ENCODE measurements at places on chromosomes 13 and 19.

DNA sequence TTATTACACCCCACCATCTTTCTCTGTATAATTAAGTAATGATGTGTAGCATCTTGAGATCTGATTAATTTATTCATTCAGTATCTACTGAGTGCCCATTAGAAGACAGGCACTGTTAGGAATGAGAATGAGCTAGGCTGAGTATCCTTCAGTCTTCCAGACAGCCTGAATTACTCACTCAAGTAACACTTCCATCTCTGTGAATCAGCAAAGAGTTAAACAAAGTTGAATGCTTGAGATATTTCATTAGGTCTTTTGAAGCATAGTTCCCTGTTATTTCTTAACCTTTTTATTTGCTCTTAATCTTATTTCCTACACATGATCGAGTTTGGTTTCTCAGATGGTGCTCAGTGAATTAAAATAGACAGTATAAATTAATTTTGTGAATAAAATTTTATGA lies 413.7 kb downstream of the DCT start:
- no peak for DNase-seq

- no peak for DNase-seq
These were observed 191.5 kb upstream of the IPO5 start for GRCh38 chr13:97761796-97762540.

DNA sequence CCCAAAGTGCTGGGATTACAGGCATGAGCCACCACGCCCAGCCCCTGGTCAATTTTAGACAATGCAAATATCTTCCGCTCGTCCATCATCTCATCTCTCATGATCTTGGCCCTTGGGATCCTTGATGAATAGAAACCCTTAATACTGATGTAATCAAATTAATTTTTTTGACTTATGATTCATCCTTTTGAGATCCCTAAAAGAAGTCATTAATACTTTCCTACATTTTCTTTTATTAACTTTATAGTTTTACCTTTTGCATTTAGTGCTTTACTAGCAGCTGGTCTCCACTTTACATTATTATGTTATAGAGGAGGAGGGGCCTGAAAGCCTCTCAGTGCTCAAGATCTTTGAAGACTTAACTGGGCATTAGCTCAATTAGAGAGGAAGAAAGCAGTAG lies 7.7 kb upstream of the KASH5 start:
- DNase-seq, result no peak

DNA sequence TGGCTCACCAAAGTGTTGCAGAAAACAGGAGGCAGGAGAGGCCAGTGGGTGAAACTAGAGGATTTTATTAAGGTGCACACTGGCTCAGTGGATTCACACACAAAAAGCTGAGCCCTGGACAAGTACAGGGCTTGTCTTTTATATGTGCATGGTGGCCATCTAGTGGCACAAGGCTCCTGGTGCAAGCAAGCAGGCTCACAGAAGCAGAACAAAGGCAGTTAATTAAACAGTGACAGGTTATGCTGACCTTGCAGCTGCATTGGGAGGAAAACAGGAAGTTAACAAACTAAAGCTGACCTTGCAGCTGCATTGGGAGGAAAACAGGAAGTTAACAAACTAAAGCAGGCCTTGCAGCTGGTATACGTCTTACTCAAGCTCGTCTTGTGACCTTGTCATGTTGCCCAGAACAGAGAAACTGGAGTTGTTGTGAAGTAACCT lies 65.3 kb upstream of the ZNF681 start:
- peak; percentile 4 for DNase-seq

DNA sequence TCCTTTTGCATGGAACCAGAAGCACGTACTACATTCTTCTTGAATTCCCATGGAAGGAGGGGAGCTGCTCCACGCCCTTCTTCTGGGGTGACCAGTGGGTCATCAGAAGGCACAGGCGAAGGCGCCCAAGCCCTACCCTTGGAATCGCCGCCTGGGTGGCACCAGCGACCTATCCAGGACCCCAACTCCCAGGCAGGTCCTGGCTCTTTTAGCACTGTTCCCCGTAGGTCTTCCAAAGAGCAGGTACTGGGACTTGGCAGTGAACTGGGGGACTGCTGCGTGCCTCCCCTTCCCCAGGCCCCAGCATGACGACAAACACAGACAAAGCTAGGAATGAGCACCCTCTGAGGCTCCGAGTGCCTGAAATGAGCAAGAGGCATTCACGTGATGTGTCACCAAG lies 45.0 kb downstream of the CEBPG start:
- DNase-seq, result no peak

- DNase-seq, result no peak
These were observed 38.7 kb upstream of the FARP1 start for GRCh38 chr13:98103942-98104880.

DNA sequence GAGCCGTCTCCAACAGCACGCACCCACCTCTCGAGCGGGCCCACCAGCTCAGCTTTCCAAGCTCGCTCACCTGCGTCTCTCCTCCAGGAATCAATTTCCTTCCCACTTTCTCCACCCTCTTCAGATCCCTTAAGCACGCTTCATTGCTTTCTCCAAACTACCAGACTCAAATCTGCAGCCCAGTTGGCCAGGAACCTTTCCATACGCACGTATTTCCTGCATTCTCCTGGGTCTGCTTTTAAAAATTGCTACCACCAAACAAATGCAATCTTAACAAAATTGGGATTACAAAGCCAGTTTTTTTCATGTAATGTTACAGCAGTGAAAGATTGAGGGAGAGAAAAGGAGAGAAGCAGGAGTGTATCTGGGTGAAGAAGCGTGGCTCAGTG lies 1.5 kb downstream of the ENOX1 start:
- DNase-seq, result no peak

DNA sequence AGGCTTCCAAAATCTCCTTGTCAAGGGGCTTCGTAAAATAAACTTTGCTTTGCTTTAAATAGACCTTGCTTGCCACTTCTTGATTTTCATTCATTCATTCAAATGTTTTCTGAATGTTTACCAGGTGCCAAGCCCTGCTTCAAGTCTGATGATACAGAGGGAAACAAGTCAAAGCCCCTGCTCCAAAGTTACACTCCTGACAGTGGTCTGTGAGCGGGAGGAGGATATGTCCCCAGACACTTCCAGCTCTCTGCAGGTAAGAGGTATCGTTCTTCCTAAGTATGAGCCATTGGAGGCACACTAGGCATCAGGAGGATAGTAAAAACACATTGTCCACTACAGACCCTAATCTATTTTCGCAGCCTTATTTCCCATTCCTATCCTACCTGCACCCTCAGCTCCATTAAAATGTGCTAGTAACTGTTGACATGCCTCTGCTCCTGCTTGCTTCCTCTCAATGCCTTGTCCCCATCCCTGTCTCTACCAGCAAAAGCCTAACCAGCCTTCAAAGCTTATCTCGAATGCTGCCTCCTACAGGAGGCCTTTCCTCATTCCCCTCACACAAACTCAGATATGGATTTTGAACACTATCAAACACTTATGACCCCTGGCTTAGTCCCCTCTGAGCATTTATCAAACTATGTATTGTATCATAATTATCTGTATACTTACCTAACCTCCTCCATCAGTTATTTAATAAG lies 6.2 kb upstream of the WBP4 start:
- DNase-seq, result no peak

DNA sequence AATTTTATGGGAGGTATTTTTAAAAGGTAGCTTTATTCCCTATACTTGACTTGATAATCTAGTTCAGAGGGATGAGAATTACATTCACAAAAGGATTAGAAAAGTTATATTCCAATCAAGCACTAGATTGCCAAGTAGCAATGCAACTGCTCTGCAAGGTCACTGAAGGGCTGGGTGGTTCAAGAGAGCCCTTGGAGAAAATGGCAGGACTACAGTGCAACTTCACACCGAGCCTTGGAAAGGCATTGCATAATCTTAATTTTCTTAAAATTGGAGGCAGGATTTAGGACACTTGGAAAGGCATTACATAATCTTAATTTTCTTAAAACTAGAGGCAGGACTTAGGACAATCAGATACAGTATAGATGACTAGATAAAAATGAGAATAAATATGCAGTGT lies 315.9 kb downstream of the DCT start:
- DNase-seq, result no peak

DNA sequence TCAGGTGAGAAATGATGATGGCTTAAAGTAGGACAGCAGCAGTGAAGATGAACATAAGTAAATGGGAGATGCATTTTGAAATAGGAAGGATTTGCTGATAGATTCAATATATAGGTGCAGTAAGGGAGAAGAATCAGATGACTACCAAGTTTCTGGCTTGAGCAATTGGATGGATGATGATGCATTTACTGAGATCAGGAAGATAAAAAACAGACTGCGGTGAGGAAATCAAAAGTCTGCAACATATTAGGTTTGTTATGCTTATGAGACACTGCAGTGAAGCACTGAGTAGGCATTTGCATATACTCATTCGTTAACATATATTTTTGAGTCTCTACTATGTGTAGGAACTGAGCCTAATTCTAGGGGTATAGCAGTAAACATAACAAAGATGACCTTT lies 184.2 kb downstream of the LACC1 start:
- peak; percentile 5 for DNase-seq

DNA sequence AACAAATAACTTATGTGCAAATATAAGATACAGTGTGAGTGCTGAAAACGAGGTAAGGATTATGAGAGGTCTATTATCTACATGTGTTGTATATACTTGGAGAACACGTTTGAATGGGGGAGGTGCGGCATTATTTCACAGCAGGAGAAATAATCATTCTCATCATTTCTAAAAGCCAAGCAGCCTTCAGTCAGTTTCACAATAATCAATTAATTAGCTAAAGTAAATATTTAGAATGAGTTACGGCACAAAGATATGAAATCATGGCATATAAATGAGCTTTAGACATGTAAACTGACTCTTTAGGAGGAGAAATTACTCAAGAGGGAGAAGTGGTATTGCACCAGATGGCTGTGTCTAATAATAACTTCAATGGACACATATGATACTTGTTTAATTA lies 366.6 kb downstream of the DNAJC15 start:
- DNase-seq, result peak; percentile 42

GRCh38 chr19:54608792-54609191 lies 15.4 kb downstream of the LILRA1 start:
- peak; percentile 72 for DNase-seq

DNA sequence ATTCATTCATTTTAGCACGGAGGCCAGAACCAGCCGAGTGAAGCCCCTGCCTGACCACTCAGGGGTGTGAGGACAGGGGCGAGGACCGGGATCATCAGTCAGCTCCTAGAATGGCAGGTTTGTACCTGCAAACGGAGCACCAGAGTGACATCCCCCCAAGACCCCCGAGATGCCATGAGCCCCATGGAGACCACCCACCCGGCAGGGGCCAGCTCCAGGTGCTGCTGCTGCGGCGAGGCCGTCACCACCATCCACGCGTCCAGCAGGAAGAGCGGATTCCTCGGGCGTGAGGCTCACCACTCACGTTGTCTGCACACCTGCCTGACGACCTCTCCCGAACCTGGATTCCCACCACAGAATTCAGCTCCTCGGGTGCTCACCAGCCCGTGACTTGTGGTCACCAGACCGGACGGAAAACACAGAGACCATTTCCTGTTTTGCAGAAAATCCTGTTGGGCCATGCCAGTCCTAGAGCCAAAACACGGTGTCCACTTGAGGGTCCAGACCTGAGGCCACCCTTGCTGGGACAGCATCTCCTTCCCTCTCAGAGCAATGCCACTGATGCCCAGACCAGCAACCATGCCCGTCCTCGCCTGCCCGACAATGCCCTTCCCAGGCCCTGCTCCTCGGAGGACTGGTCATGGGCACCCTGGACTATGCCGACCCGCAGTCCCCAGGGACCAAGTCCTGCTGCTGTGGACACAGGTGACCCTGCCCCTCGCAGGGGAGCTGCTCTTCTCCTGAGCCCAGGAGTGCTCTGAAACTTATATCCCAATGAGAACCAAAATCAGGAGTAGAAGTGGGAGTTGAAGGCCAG lies 74.2 kb downstream of the RASA3 start:
- DNase-seq, result peak; percentile 40

GRCh38 chr13:97921176-97921816 lies 32.2 kb upstream of the IPO5 start:
- no peak for DNase-seq

- no peak for DNase-seq
These were observed 457.3 kb upstream of the MIR17HG start for GRCh38 chr13:90889906-90890834.

DNA sequence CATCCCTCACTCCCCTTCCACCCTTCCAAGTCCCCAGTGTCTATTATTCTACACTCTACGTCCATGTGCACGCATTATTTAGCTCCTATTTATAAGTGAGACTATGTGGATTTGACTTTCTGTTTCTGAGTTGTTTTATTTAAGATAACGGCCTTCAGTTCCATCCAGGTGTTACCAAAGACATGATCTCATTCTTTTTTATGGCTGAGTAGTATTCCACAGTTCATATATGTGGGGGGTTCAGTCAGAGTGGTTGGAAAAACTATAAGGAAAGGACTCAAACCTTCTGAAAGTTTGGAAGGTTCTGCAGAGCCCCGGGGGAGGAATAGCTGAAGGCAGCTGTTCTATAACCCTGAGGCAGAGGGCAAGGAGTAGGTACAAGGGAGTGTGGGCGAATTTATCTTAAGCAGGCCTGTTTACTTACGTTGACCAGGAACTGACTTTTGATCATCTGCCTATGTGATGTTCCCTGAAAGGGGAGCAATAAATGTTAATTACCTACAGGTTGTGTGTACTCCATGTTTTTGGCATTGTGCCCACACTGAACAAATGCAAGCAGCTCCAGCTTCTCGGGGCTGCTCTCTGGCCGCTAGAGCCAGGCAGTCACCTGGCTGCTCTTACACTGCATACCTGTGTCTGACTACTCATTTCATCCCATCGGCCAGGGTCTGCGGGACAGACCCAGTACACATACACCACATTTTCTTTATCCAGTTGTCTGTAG lies 13.5 kb upstream of the ADGRE1 start:
- DNase-seq, result no peak

GRCh38 chr13:73521290-73521624 lies 462.5 kb downstream of the KLF5 start:
- no peak for DNase-seq

GRCh38 chr19:1006711-1007398 lies 6.6 kb downstream of the GRIN3B start:
- no peak for DNase-seq

- DNase-seq, result no peak
These were observed 15.7 kb downstream of the PNPLA6 start for GRCh38 chr19:7550987-7551761.

GRCh38 chr19:37983153-37983552 lies 76.1 kb downstream of the SIPA1L3 start:
- DNase-seq, result no peak

- DNase-seq, result no peak
These were observed 210.8 kb downstream of the DCT start for GRCh38 chr13:94268661-94269060.

GRCh38 chr19:29873024-29873800 lies 61.4 kb downstream of the CCNE1 start:
- DNase-seq, result no peak

GRCh38 chr13:34277936-34278335 lies 460.0 kb downstream of the RFC3 start:
- DNase-seq, result no peak

DNA sequence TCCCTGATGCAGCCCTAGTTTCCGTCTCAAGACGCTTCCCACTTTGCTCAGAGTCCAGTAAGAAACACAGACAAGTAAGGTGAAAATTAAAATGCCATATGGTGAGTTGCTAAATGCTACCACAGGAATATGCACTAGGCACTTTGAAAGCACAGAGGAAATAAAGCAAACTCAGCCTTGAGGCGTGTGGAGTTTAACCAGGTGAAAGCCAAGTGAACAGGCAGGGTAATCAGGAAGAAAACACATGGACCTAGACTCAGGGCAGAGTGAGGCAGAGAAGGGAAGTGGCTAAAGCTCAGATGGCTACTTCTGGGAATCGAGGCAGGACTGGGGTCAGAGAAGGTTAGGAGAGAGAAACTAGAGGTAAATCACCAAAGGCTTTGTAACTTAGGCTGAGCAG lies 5.4 kb upstream of the UBL3 start:
- DNase-seq, result no peak

All from inflammatory macrophage (primary cell).